ENCODE measurements at places on chromosomes 3 and 15.

- H3K27ac ChIP-seq = no peak overlapping the region
- H3K4me3 ChIP-seq = no peak overlapping the region
- no peaks in the 10 kb centered on the region for H3K4me1 ChIP-seq
- H3K36me3 ChIP-seq = no peaks in the 10 kb centered on the region
- DNase-seq = no peak
Measured at GRCh38 chr3:159128628-159129027, 326.8 kb downstream of the MFSD1 start.

DNA sequence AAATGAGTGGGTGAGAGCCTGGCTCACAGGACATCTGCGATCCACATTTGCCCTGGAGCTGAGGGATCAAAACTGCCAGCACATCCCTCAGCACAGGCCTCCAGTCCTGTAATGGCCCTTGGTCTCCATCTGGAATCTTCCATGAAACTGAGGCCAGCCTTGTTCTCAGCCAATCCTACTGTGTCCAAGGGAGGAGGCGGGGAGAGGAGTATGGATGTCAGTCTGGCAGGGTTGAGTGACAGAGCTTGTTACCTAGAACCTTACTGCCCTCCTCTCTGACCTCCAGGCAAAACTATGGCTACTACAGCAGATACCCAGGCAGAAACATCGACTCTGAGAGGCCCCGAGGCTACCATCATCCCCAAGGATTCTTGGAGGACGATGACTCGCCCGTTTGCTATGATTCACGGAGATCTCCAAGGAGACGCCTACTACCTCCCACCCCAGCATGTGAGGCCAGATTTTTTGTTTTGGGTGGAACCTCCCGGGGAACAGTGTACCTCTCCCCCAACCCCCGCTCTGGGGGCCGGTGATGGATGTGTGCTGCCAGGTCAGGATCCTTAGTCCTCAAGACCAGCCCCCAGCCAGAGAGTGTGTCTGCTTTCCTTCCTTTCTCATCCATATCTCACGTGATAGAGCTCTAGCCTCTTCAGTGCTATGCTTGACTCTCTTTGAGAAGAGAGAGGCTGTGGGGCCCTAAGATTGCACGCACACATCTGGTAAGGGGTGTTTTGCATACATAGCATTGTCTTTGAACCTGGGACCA is 41.3 kb downstream of the CHDH start:
- no peak for DNase-seq
- H3K27ac ChIP-seq = no peak overlapping the region
- no peaks in the 10 kb centered on the region for H3K36me3 ChIP-seq
- no peaks in the 10 kb centered on the region for H3K27me3 ChIP-seq

DNA sequence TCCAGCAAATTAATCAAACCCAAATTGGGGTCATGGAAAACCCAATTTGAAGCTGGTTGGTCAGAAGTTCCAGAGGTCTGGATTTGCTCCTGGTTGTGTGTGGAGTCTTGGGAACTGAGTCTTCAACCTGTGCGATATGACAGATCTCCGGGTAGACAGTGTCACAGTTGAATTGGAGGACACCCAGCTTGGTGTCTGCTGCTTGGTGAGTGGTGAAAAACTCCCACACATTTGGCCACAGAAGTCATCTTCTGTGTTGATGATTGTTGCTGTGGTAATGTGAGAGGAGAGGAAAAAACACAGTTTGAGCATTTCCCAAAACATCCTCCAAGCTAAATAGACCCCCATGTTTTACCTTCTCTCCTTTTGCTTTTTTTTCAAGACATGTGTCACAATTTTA is 218.1 kb downstream of the TP63 start:
- DNase-seq = no peak
- H3K4me1 ChIP-seq = no peaks in the 10 kb centered on the region

DNA sequence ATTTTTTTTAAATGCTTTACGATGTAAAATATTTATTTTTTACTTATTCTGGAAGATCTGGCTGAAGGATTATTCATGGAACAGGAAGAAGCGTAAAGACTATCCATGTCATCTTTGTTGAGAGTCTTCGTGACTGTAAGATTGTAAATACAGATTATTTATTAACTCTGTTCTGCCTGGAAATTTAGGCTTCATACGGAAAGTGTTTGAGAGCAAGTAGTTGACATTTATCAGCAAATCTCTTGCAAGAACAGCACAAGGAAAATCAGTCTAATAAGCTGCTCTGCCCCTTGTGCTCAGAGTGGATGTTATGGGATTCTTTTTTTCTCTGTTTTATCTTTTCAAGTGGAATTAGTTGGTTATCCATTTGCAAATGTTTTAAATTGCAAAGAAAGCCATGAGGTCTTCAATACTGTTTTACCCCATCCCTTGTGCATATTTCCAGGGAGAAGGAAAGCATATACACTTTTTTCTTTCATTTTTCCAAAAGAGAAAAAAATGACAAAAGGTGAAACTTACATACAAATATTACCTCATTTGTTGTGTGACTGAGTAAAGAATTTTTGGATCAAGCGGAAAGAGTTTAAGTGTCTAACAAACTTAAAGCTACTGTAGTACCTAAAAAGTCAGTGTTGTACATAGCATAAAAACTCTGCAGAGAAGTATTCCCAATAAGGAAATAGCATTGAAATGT is 15.6 kb downstream of the THBS1 start:
- no peaks in the 10 kb centered on the region for H3K27me3 ChIP-seq
- no peaks in the 10 kb centered on the region for H3K36me3 ChIP-seq
- peaks cover 11% of the 10 kb centered on the region for H3K4me1 ChIP-seq
- no peak overlapping the region for H3K4me3 ChIP-seq
- no peak overlapping the region for H3K27ac ChIP-seq

DNA sequence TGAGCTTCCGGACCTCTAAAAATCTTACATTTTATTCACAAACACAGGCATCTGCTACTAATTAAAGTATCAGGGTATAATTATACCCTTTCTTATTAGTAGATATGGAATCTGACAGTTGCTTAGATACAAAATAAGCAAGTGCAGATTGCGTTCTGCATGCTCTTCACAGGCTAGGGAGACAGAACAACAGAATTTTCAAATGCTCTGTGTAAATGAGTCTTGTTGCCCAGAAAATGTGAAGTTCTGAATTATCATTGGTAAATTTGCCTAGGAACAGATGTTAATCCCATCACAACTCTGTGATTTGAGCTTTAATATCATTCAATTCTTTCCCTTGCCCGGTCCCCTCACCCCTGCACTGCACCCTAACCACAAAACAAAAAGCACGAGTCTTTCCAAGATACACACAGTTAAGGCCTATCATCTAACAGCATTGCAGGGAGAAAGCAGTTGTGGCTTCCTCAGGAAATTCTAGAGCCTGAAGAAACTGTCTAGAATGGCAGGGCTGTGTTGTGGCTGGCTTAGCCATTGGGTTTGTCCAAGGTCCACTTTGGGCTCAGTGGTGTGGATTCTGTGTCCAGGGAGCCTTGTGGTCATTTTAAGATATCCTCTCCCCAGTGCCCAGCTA is 119.8 kb downstream of the PDCD6IP start:
- H3K27me3 ChIP-seq = peaks cover 5% of the 10 kb centered on the region
- DNase-seq = no peak
- H3K4me3 ChIP-seq = no peak overlapping the region

- H3K4me1 ChIP-seq = peaks cover 5% of the 10 kb centered on the region
- H3K27ac ChIP-seq = no peak overlapping the region
- H3K27me3 ChIP-seq = no peaks in the 10 kb centered on the region
- H3K4me3 ChIP-seq = no peak overlapping the region
- DNase-seq = no peak
- peaks cover 75% of the 10 kb centered on the region for H3K36me3 ChIP-seq
Measured at GRCh38 chr3:51934991-51935885, 6.5 kb downstream of the RRP9 start.

DNA sequence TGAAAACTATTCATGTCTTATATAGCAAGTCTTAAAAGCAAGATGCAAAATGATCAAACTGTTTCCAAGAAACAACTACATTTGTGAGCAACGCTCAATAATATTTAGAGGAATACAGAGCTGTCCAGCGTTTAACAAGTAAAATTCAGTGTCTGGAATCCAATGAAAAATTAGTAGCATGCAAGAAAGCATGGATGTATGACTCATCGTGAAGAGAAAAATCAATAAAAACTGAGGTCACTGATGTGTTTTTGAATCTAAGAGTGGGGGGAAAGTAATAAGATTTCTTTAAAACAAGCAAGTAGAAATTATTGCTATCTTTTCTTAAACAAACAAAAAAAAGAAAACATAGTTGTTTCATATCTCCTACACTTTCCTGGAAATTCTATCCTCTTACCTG is 600.3 kb upstream of the GOLIM4 start:
- no peaks in the 10 kb centered on the region for H3K4me1 ChIP-seq
- no peaks in the 10 kb centered on the region for H3K36me3 ChIP-seq
- DNase-seq = no peak
- H3K4me3 ChIP-seq = no peak overlapping the region
- no peaks in the 10 kb centered on the region for H3K27me3 ChIP-seq

- DNase-seq = no peak
- peak overlapping the region; percentile 35 for H3K4me3 ChIP-seq
- no peaks in the 10 kb centered on the region for H3K27me3 ChIP-seq
- H3K36me3 ChIP-seq = no peaks in the 10 kb centered on the region
- H3K27ac ChIP-seq = peak overlapping the region; percentile 78
Measured at GRCh38 chr15:55743729-55744655, 1.0 kb upstream of the PRTG start.

GRCh38 chr3:14716591-14716990 is 41.6 kb downstream of the C3orf20 start:
- H3K27me3 ChIP-seq = no peaks in the 10 kb centered on the region
- no peak for DNase-seq
- H3K27ac ChIP-seq = no peak overlapping the region
- H3K4me3 ChIP-seq = no peak overlapping the region
- H3K36me3 ChIP-seq = no peaks in the 10 kb centered on the region
- no peaks in the 10 kb centered on the region for H3K4me1 ChIP-seq

DNA sequence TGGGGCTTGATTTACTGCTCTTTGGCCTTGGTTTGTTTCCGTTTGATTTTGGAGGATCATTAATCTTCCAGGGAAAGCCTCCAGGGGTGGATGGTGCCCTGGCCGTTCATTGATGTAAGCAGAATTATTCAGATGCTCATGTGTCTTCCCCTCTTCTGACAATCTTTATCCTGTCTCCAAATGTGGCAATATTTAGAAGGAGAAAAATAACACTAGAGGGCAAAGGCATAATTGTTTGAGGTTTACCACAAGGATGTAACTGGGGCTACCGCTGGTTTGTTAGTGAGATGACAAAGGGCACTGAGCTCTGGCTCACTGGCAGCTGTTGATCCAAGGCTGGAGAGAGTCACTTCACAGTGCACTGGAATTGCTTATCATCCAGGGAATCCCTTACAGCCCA is 18.2 kb upstream of the PLCL2 start:
- no peaks in the 10 kb centered on the region for H3K4me1 ChIP-seq
- no peak overlapping the region for H3K4me3 ChIP-seq
- no peak for DNase-seq
- H3K27me3 ChIP-seq = no peaks in the 10 kb centered on the region
- H3K27ac ChIP-seq = no peak overlapping the region

DNA sequence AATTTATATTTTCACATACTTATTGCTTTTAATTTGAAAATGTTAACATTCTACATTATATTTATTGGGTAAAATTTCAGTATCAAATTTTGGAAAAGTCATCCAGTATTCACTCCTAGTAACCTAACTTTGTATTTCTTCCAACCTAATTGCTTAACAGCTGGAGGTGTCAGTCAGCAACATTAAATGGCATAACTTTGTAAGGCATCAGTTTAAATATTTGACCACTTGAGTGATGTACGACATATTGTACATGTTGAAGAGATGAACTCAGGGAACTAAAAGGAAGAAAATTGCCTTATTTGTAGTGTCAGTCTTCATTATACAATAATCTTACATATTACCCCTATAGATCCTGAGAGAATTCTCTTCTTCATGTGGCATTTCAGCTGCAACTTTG is 326.8 kb downstream of the NAALADL2 start:
- no peaks in the 10 kb centered on the region for H3K36me3 ChIP-seq
- H3K4me3 ChIP-seq = no peak overlapping the region
- no peak overlapping the region for H3K27ac ChIP-seq

DNA sequence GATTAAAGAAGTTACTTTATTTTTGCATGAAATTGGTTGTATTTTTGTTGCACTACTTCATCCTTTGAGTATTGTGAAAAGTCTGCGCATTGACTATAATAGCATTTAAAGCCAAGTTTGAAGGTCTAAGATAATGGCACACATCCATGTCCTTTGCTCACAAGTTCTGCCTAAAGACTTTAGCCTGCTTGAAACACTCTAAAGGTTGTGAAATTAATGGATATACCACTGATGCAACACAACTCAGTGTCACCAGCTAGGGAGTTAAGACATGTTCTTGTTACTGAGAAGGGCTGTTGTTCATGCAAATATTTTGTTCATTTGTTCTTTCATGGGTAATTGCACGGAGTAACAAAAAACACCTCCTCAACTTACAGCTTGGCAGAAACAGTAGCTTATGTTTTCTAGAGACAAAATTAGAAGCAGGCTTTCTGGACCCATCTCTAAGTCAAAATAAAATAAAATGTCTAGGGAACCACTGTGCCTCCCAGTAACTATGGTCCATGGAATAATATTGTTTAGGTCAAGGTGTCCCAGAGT is 83.9 kb downstream of the PPARG start:
- no peaks in the 10 kb centered on the region for H3K4me1 ChIP-seq
- DNase-seq = no peak
- H3K4me3 ChIP-seq = no peak overlapping the region
- no peaks in the 10 kb centered on the region for H3K36me3 ChIP-seq

- no peak overlapping the region for H3K27ac ChIP-seq
- H3K4me3 ChIP-seq = no peak overlapping the region
- H3K4me1 ChIP-seq = no peaks in the 10 kb centered on the region
- no peaks in the 10 kb centered on the region for H3K27me3 ChIP-seq
- DNase-seq = no peak
Measured at GRCh38 chr3:58683466-58683865, 16.9 kb upstream of the FAM3D start.

- DNase-seq = no peak
- H3K27ac ChIP-seq = no peak overlapping the region
- H3K27me3 ChIP-seq = no peaks in the 10 kb centered on the region
Measured at GRCh38 chr3:15815696-15816095, 17.9 kb upstream of the ANKRD28 start.
